ENCODE measurements at places on chromosomes 1 and 21. TPM values are rescaled to one million over a fixed set of nuclear protein-coding genes. Genes with fewer than 3 reads are reported as not detected.
A peak's percentile ranks its signal among the peaks of the same experiment; 100 is the strongest.

DNA sequence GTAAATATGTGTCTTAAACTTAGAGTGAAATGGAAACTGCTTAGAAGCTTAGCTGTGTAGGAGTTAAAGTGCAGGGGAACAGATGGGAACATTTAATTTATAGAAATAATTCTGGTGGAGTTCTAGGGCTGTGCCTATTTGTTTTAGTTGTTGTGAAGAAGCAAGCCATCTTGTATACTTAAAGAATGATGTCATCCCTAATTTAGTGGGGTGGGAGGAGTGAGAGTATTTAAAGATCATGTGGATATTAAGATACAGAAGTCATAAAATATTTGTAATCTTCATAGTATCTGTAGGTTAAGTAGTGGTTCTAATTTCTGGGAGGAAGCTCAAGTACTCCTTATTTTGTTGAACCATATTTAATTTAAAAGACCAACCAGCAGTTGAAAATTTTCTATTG, 41.5 kb downstream of the BACH1 start:
- peaks cover 18% of the 10 kb centered on the region for H3K4me1 ChIP-seq
- DNase-seq: no peak
- no peaks in the 10 kb centered on the region for H3K27me3 ChIP-seq
- no peak overlapping the region for H3K27ac ChIP-seq
- H3K4me3 ChIP-seq: no peak overlapping the region

- H3K36me3 ChIP-seq: no peaks in the 10 kb centered on the region
- H3K4me3 ChIP-seq: no peak overlapping the region
- no peak for DNase-seq
- peaks cover 7% of the 10 kb centered on the region for H3K4me1 ChIP-seq
- H3K27ac ChIP-seq: no peak overlapping the region
- H3K27me3 ChIP-seq: peaks cover 16% of the 10 kb centered on the region
Observed at GRCh38 chr1:1437904-1438376, 2.5 kb downstream of the VWA1 start.

- no peaks in the 10 kb centered on the region for H3K36me3 ChIP-seq
- no peak overlapping the region for H3K4me3 ChIP-seq
- peaks cover 5% of the 10 kb centered on the region for H3K27me3 ChIP-seq
- DNase-seq: no peak
- no peaks in the 10 kb centered on the region for H3K4me1 ChIP-seq
Observed at GRCh38 chr1:44617703-44618029, 56.6 kb downstream of the TMEM53 start.

GRCh38 chr1:162670928-162671663, 38.8 kb downstream of the DDR2 start:
- H3K27ac ChIP-seq: no peak overlapping the region
- H3K4me1 ChIP-seq: no peaks in the 10 kb centered on the region
- peaks cover 21% of the 10 kb centered on the region for H3K27me3 ChIP-seq
- H3K36me3 ChIP-seq: peaks cover 2% of the 10 kb centered on the region
- no peak overlapping the region for H3K4me3 ChIP-seq

The OPRD1 gene
- total RNA-seq: not detected

DNA sequence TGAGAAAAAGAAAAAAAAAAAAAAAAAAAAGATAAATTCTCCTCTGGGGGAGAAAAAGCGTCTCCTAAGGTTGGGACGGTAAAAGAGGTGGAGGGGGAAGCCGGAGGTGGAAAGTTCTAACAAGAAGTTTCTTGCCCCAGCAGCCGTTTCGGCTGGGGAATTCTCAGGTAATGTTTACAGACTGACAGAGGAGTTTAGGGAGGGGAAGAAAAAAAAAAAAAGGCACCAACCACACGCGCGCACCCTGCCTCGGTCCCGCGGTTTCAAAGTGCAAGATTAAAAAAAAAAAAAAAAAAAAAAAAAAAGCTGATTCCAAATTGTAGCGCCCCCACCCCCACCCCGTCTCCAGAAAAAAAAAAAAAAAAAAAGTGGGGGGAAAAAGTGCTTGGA, 504 bp downstream of the DHRS3 start:
- H3K36me3 ChIP-seq: peaks cover under 1% of the 10 kb centered on the region
- H3K4me3 ChIP-seq: peak overlapping the region; percentile 98
- peaks cover 53% of the 10 kb centered on the region for H3K4me1 ChIP-seq
- H3K27ac ChIP-seq: peak overlapping the region; percentile 96

The RGS4 gene
- not detected for total RNA-seq

DNA sequence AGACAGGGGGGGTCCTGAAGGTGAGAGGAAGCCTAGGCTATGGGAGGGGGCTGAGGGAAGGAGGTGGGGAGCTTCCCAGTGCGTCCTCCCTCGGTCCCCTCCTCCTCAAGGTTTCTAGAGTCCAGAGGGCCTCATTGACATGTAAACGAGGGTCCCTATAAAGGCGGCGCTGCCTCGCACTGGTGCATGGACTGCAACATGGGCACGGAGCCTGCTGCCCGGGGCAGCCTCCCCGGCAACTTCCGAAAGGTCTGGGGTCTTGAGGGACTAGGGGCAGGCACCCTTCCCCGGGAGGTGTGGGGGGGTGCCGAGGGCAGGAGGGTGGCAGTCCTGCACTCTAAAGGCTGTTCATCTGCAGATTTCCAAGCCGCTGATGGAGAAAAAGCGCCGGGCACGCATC, at the start of gene HES3:
TSS of gene HES3 (plus strand) at position 187 of the 400 bp plus-strand sequence. CDS start at position 374, 187 bp downstream.
- no peak within 1 kb of the TSS for H3K27ac ChIP-seq
- peaks cover 61% of the 10 kb centered on the region for H3K27me3 ChIP-seq
- DNase-seq: no peak

DNA sequence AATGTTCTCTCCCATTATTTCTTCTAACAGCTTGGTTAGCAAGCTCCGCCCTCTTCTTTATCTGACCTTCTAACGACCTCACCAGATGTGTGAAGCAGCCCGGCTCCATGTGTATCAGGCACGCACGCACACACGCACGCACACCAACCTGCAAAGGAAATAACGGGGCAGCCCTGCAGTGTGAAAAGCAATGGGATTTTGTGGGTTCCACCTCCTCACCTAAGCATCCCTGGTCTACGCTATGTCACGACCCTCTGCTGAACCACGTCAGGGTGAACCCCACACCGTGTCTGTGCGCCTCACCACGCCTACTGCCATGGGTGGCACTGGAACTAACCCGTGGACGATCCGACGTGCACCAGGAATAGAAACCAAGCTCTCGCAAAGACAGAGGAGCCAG, 10.4 kb downstream of the SSU72 start:
- peaks cover 6% of the 10 kb centered on the region for H3K36me3 ChIP-seq
- no peak for DNase-seq
- peak overlapping the region; percentile 56 for H3K27ac ChIP-seq
- H3K27me3 ChIP-seq: no peaks in the 10 kb centered on the region
- H3K4me3 ChIP-seq: no peak overlapping the region
- peaks cover 18% of the 10 kb centered on the region for H3K4me1 ChIP-seq

All from T-helper 17 cell (primary cell).